ENCODE measurements at places on chromosomes 5 and 9.

- peak; percentile 8 for DNase-seq
Observed at GRCh38 chr5:2738700-2739359, 12.6 kb downstream of the IRX2 start.

DNA sequence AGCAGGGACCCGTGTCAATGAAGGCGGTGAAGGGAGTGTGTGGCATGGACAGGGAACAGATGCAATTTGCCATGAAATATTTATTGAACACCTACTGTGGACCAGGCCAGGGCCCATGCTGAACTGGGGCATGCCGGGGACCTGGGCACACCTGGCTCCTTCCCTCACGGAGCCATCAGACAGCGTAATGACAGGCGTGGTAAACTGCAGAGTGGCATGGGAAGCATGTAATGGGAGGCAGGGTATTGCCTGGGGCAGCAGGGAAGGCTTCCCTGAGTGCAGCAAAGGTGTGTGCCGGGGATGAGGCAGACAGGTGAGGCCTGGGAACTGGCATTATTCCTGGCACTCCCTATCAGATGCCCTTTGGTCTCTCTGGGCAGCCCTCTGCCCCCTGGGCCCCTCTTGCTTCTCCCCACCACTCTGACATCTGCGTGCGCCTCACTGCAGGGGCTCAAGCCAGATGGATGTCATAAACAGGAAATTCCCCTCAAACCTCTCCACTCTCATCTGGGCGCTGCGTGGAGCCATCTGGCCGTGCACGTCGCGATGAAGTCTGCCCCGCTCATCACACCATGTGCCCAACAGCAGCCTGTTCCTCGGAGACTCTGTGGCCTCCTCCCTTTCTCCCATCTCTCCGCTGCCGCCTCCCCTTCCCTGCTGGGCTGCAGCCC is 67.6 kb downstream of the HMCN2 start:
- DNase-seq: no peak

DNA sequence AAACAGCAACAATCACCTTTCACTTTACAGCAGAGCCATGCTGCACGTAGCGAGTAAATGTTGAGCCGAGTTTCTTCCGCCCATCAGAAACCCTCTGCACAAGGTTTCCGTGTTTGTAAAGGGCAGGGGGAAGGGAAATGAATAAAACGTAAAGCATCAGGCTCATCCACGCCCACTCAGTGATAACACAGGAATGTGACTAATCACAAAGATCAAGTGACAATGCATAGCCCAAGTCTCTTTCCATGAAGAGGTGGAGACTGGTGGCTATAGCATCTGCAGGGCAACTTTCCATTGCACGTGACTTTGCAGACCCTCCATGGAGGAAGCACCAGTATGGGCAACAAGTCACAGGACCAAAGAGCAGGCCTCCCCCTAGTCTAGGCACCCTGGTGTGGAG is 56.6 kb downstream of the CAMSAP1 start:
- DNase-seq: peak; percentile 9

DNA sequence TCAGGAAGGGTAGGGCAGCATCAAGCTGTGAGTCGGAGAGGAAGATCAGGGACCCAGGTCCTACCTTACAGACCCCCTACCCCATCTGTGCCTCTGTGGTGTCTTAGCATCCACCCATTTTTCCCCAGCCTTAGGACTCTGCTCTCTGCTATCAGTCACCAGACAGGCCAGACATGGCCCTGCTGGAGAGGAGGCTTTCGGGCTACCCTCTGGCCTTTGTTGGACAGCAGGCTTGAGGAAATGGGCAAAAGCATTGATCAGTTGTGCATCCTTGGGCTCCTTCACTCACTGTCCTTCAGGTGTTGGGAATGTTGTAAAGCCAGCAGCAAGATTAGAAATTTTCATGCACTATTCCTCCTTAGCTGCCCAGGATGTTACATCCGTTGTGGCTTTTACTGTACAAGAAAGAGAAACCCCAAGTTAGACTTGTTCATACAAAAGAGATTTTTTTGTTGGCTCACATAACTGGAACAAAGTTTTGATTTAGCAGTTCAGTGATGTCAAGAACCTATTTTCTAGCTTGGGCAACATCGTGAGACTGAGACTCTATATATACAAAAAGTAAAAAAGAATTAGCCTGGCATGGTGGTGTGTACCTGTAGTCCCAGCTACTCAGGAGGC is 17.4 kb upstream of the TNFAIP8 start:
- no peak for DNase-seq

DNA sequence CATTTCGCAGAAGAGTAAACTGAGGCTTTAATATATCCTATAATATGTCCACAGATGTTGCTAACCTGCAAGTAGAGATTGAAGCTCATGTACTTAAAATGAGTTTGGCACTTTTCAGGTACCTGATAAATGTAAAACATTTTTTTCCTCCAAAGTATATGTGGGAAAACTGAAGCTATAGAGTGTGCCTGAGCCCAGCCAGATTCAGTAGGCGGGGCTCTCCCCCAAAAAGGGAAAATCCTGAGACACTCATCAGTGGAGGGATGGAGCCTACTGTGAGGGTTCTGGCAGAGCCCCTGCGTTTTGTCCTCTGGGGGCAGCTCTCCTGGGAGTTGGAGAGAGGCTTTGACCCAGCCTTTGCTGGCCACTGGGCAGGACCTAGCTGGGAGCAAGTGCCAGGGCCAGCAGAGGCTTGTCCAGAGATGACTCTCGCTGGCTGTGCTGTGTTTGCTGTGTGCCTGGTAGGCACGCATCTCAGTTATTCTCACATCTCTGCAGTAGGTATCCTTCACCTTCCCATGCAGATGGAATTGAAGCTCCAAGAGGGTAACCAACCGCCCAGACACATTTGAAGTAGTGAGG is 81.1 kb upstream of the SPRY4 start:
- DNase-seq: no peak

DNA sequence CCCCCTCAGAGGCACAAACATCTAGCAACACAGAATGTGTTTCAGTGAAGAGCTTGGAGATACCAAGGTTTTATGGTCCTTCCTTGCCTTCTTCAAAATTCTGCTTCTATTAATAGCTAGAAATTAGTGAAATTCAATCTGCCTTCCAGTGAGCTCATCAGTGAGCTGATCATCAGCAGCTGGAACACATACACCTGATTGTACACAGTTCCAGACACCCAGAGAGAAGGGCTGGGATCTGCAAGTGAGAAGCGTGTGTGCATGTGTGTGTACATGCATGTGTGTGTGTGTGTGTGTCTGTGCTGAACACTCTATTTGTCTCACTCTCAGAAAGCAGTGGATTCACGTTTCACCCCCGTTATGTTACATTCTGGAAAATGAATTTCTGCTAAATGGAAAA is 28.5 kb downstream of the CFAP90 start:
- no peak for DNase-seq

DNA sequence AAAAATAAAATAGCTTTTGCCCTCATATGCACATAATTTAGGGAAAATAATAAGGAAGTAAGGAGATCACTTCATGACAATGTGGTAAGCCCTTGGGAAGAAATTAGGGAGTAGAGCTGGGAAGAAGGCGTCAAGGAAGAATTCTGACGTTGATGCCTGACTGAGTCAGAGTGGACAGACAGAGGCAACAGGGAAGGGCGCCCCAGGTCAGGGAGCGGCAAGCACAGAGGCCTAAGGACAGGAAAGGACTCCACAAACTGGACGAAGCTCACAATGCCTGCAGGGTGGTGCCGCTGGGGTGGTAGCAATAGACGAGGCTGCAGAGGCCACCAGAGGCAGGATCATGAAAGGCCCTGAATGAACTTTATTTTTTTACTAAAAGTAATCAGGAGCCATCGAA is 7.6 kb downstream of the DRD1 start:
- no peak for DNase-seq
